Anterior cingulate cortex (tissue), 58 donors: ENCODE measurements at places on chromosomes 7 and 10.

GRCh38 chr7:121499624-121500023, 103.5 kb upstream of the FAM3C start:
- DNase-seq = no peak

- no peak for DNase-seq
Measured at GRCh38 chr7:44678471-44679179, 70.0 kb upstream of the ZMIZ2 start.

GRCh38 chr7:111029574-111030251, 61.2 kb upstream of the LRRN3 start:
- DNase-seq = no peak

DNA sequence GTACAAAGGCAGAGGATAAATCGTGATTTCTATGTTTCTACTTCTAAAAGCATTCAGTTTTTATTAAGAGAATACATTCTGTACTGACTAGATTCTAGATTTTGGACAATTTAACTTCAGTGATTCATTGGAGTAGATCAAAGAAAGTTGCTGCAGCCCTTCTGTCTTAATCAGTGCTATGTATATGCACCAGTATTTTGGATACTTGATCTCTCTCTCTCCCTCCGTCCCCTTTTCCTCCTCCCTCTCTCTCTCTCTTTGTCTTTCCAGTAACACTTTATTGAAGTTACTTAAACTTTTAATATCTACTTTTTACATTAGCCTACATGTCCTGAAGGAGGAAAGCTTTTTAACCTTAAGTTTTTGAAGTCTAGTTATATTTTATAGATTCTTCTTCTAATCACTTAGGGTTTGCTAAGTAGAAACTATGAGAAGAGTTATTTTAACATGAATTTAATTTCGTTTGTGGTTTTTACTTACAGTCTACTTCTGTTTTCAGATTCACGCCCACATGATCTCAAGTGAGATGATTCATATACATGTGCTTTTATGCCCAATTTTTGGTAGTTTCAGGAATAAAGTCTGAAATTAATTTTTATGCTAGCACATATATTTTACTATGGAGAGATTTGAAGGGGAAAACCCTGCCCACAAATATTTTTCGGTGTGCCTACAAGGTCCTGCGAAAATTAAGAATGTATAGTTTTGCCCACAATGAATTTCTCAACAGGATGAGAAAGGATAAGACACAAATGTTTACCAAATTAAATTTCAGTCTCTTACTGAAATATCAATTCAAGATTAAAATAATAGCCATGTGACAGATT, 9.1 kb downstream of the MDFIC start:
- no peak for DNase-seq

DNA sequence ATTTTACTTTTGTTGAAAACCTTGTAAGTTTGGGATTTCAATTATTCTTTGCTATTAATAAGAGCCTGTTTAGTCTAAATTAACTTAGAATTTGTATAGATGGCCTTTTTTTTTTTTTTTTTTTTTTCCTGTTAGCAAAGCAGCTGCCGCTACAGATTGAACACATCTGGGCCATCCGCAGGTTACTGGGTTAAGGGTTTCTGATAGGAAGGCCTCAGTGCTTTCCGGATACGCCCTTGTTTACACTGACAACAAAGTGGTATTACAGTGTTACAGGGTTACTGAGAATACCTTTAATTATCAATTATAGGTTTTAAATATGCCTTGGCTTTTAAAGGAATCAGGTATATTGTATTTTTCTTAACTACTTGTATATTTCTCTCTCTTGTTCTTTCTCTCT, 76.8 kb downstream of the PTN start:
- no peak for DNase-seq

- DNase-seq = no peak
Measured at GRCh38 chr7:23864973-23865372, 155.0 kb downstream of the STK31 start.
